Caco-2 (cell line): ENCODE measurements at places on chromosomes 7 and 10. TPM values are rescaled to one million over a fixed set of nuclear protein-coding genes. Genes with fewer than 3 reads are reported as not detected.

Gene SPDYE11
- not detected in 2 replicates for total RNA-seq

Gene RAB18
- 154 and 164 TPM in 2 replicates for total RNA-seq

Gene MKX
- total RNA-seq, result 0.64 and 0.65 TPM in 2 replicates

Gene TUBB8
- total RNA-seq, result 0.37 TPM in 1 of 2 replicates, not detected in the other

Gene GIMAP4
- not detected in 2 replicates for total RNA-seq

Gene MTERF1
- total RNA-seq, result 16.2 and 16.9 TPM in 2 replicates

Gene GATA3
- 27.7 and 32.0 TPM in 2 replicates for total RNA-seq

Gene C10orf67
- not detected in 2 replicates for total RNA-seq

Gene PNLIP
- total RNA-seq, result not detected in 2 replicates

Gene C10orf105
- not detected in 2 replicates for total RNA-seq

Gene SFTPA2
- total RNA-seq, result not detected in 2 replicates

Gene CLIP2
- 19.5 and 23.5 TPM in 2 replicates for total RNA-seq

Gene WEE2
- 1.0 and 2.5 TPM in 2 replicates for total RNA-seq

Gene TMEM213
- total RNA-seq, result not detected in 2 replicates

Gene NUDT5
- 160 and 164 TPM in 2 replicates for total RNA-seq

Gene GARIN1A
- total RNA-seq, result 0.48 and 0.79 TPM in 2 replicates

Gene POU6F2
- 3.1 and 3.9 TPM in 2 replicates for total RNA-seq

Gene MMRN2
- 0.21 and 0.64 TPM in 2 replicates for total RNA-seq

Gene PNLIPRP1
- total RNA-seq, result not detected in 2 replicates

Gene ATOH7
- 0.21 and 0.54 TPM in 2 replicates for total RNA-seq

Gene HOXA1
- 18.5 and 18.8 TPM in 2 replicates for total RNA-seq

Gene TDRD1
- total RNA-seq, result 0.14 TPM in 1 of 2 replicates, not detected in the other

Gene RAPGEF5
- total RNA-seq, result 16.9 and 20.7 TPM in 2 replicates

Gene LBX1
- total RNA-seq, result not detected in 2 replicates

Gene DOCK1
- total RNA-seq, result 82.2 and 83.5 TPM in 2 replicates

Gene CFAP43
- total RNA-seq, result 0.52 and 0.77 TPM in 2 replicates

Gene ZNF488
- total RNA-seq, result 5.6 and 8.7 TPM in 2 replicates

Gene OR2A25
- not detected in 2 replicates for total RNA-seq

Gene CCDC3
- total RNA-seq, result 1.9 and 3.2 TPM in 2 replicates

Gene TCF7L2
- 45.4 and 50.9 TPM in 2 replicates for total RNA-seq

Gene RBAK
- total RNA-seq, result 16.0 and 16.1 TPM in 2 replicates

Gene CDC14C
- total RNA-seq, result not detected in 2 replicates

Gene HOXA2
- 1.5 and 1.8 TPM in 2 replicates for total RNA-seq

Gene PLXNA4
- total RNA-seq, result 0.43 and 0.58 TPM in 2 replicates

Gene SFXN3
- 23.4 and 30.3 TPM in 2 replicates for total RNA-seq

Gene NOS3
- 1.1 TPM in 1 of 2 replicates, not detected in the other for total RNA-seq

Gene FKBP6
- not detected in 2 replicates for total RNA-seq

Gene UNCX
- not detected in 2 replicates for total RNA-seq

Gene RSPH10B
- 0.16 TPM in 1 of 2 replicates, not detected in the other for total RNA-seq

Gene TMEM196
- total RNA-seq, result not detected in 2 replicates

Gene ABCC2
- total RNA-seq, result 128 and 129 TPM in 2 replicates

Gene CYTH3
- total RNA-seq, result 27.8 and 29.1 TPM in 2 replicates

Gene ABHD11
- total RNA-seq, result 38.9 and 47.2 TPM in 2 replicates

Gene SLIT1
- total RNA-seq, result 0.41 and 0.42 TPM in 2 replicates

Gene SHH
- total RNA-seq, result 4.7 and 6.2 TPM in 2 replicates

Gene LLCFC1
- total RNA-seq, result not detected in 2 replicates

Gene AKR1C1
- total RNA-seq, result 27.1 and 28.4 TPM in 2 replicates
